Left kidney (tissue), 8 donors: ENCODE measurements at places on chromosomes 1 and 21. TPM values are rescaled to one million over a fixed set of nuclear protein-coding genes. Genes with fewer than 3 reads are reported as not detected.

The IGSF3 gene
- 29.5 TPM for polyA plus RNA-seq

The ATP1A4 gene
- 0.15 TPM for polyA plus RNA-seq

The SPRR2E gene
- not detected for polyA plus RNA-seq

The PLA2G2C gene
- 0.10 TPM for polyA plus RNA-seq

The GNB1 gene
- 269 TPM for polyA plus RNA-seq

The ANXA9 gene
- polyA plus RNA-seq: 17.1 TPM

The S100A1 gene
- 18.5 TPM for polyA plus RNA-seq

The GJB5 gene
- 0.20 TPM for polyA plus RNA-seq
